Activated CD4-positive, alpha-beta memory T cell treated with anti-CD3 and anti-CD28 coated beads for 36 hours (primary cell): ENCODE measurements at places on chromosomes 7 and 10.

DNA sequence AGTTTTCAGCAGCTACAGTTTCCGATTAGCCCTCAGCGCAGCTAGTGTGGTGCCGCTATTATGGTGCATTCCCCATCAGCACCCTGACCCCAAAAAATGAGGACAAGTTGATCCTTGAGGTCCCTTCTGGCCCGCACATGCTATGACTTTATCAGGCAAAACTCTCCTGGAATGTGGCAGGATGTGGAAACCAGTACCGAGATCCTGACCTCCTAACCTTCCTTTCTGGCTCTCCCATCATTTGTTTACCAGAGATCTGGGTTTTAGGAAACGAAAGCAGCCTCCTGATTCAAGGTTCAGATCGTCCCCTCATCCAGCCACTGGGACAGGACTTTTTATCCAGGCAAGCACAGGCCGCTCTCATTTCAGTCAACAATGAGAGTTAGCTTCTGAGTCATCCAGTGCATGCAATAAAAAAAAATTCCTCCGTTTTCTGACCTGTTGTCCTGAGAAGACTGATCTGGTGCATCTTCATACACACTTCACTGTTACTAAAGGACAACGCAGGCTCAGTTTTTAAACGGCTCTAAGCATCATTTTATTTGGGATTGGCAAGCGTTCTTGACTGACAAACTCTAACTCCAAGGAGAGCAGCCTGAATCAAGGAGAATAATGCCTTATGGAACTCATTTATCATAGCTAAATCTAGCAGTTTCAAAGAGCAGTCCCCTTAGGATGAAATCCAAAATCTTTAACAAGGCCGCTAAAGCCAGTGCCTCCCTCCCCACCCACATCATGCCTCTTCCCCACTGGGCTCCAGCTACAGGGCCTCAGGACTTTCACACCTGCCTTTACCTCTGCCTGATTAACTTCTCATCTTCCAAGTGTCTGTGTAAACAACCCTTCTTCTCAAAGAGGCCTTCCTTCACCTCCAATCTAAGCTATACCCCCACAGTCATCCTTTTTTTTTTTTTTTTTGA is 17.1 kb downstream of the PDLIM1 start:
- H3K27ac ChIP-seq: no peak overlapping the region
- no peak overlapping the region for H3K4me3 ChIP-seq
- H3K4me1 ChIP-seq: no peaks in the 10 kb centered on the region
- DNase-seq: no peak
- H3K36me3 ChIP-seq: no peaks in the 10 kb centered on the region

GRCh38 chr7:157693071-157693520 is 356.3 kb downstream of the DNAJB6 start:
- H3K27ac ChIP-seq: no peak overlapping the region
- peaks cover 29% of the 10 kb centered on the region for H3K27me3 ChIP-seq
- no peak for DNase-seq
- H3K36me3 ChIP-seq: no peaks in the 10 kb centered on the region
- H3K4me3 ChIP-seq: no peak overlapping the region

GRCh38 chr7:31692871-31693270 is 5.9 kb downstream of the PPP1R17 start:
- H3K36me3 ChIP-seq: no peaks in the 10 kb centered on the region
- H3K27me3 ChIP-seq: no peaks in the 10 kb centered on the region
- DNase-seq: no peak
- no peaks in the 10 kb centered on the region for H3K4me1 ChIP-seq

DNA sequence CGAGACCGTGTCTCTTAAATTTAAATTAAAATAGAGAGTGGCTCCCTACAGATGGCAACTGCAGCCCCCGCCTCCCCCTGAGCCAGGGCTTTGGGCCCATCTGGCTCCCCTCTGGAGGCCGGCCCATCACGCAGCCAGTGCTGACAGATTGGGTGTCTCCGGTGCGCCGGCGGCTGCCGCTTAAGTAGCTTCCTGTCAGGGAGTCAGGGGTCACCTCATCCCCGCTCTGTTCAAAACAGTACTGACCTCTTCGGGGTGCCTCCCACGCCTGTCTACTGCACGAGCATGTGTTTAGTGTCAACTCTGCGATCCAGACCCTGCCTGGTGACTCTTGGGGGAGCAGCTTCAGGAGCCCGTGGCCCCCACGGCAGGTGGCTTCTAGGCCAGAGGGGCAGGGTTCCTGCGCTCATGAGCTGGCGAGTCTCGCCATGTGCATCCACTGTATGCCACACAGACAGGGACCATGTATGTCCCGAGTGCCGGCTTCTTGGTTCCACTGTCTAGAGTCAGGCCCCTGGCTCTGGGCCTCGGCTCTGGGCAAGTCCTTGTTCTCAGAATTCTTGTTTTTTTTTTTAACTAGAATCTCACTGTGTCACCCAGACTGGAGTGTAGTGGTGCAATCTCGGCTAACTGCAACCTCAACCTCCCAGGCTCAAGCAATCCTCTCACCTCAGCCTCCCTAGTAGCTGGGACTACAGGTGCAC is 36.1 kb downstream of the KCTD7 start:
- no peaks in the 10 kb centered on the region for H3K36me3 ChIP-seq
- H3K4me3 ChIP-seq: no peak overlapping the region
- no peak for DNase-seq
- no peaks in the 10 kb centered on the region for H3K27me3 ChIP-seq

DNA sequence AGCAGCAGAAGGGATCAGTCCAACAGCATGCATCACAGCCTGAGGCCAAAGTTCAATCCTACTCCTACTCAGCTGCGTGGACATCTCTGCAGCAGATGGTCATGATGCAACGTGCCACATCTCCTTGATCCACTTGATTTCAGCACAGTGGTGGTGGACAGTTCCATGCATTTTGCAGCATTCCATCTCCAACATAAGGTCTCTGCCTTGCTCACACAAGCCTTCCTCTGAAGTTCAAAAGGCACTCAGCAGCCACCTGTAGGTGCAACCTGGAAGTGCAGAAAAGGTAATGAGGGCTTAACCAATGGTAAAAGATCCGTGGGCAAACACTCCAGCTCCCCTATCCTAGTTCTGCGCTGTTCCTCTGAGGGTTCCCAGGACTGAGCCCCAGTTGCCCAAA is 57.5 kb upstream of the CHCHD3 start:
- H3K4me1 ChIP-seq: no peaks in the 10 kb centered on the region
- DNase-seq: no peak
- no peak overlapping the region for H3K4me3 ChIP-seq
- no peak overlapping the region for H3K27ac ChIP-seq
- peaks cover 11% of the 10 kb centered on the region for H3K27me3 ChIP-seq
- H3K36me3 ChIP-seq: no peaks in the 10 kb centered on the region

GRCh38 chr7:131953184-131953583 is 396.8 kb upstream of the PODXL start:
- no peak overlapping the region for H3K27ac ChIP-seq
- H3K27me3 ChIP-seq: no peaks in the 10 kb centered on the region
- no peak overlapping the region for H3K4me3 ChIP-seq
- DNase-seq: no peak
- no peaks in the 10 kb centered on the region for H3K36me3 ChIP-seq

DNA sequence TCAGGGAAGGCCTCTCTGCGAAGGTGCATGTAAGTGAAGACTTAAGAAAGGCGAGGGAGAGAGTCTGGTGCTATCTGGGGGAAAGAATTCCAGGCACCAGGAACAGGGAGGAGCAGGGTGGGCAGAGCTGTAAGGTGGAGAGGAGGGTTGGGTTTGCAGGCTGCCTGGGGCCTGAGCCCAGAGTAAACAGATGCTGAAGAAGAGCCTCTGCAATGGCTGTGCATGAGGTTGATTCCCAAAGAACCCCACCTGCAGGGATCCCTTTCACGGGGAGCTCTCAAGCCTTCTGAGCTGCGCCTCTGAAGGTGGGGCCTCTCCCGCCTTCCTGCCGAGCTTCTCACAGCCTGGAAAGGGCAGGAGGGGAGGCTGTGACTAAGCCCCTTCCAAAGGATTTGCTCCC is 115.1 kb downstream of the RNF216 start:
- no peak overlapping the region for H3K4me3 ChIP-seq
- H3K36me3 ChIP-seq: peaks cover 8% of the 10 kb centered on the region
- no peak overlapping the region for H3K27ac ChIP-seq

GRCh38 chr7:138748666-138749065 is 47.5 kb upstream of the SVOPL start:
- no peaks in the 10 kb centered on the region for H3K36me3 ChIP-seq
- DNase-seq: no peak
- H3K27ac ChIP-seq: no peak overlapping the region
- H3K4me3 ChIP-seq: no peak overlapping the region

DNA sequence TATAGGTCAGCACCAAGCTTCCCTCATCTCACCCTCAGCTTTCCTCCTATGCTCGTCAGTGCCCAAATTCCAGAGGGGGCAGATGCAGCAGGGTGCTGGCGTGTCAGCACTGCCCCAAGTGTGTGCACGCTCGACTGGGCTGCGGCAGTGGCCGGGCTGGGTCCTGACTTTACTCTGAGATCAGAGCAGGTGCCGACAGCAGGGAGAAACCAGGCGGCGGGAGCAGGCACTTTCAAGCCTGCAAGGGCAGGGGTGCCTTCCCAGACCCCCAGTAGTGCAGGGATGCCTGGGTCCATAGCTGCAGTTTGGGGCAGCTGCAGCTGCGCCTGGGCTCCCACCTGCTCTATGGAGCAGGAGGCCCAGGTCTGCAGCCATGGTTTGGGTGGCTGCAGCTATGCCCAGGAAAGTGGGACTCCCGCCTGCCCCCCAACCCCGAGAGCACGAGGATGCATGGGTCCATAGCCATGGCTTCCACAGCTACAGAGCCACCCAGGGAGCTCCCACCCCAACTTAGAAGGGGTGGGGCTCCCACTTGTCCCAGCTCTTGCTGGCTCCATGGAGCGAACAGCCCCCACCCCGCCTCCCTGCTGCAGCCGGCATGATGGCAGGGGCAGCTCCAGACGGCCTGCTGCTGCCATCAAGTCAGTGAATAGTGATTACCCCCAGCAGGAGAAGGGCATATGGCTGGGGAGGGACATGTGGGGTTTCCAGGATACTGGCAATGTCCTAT is 199.2 kb upstream of the KMT2E start:
- peaks cover 9% of the 10 kb centered on the region for H3K27me3 ChIP-seq
- H3K27ac ChIP-seq: no peak overlapping the region
- no peaks in the 10 kb centered on the region for H3K36me3 ChIP-seq

- H3K4me3 ChIP-seq: no peak overlapping the region
- H3K4me1 ChIP-seq: no peaks in the 10 kb centered on the region
- DNase-seq: no peak
- no peak overlapping the region for H3K27ac ChIP-seq
These were observed 226.1 kb downstream of the XPNPEP1 start for GRCh38 chr10:109696981-109697775.

- no peaks in the 10 kb centered on the region for H3K27me3 ChIP-seq
- H3K36me3 ChIP-seq: no peaks in the 10 kb centered on the region
- H3K4me1 ChIP-seq: peaks cover 70% of the 10 kb centered on the region
- DNase-seq: no peak
- H3K27ac ChIP-seq: no peak overlapping the region
- H3K4me3 ChIP-seq: no peak overlapping the region
These were observed 22.7 kb downstream of the CCNY start for GRCh38 chr10:35359056-35359455.

GRCh38 chr10:58023341-58024073 is 244.2 kb downstream of the IPMK start:
- no peak for DNase-seq
- H3K4me3 ChIP-seq: no peak overlapping the region
- no peak overlapping the region for H3K27ac ChIP-seq
- no peaks in the 10 kb centered on the region for H3K36me3 ChIP-seq
- peaks cover 5% of the 10 kb centered on the region for H3K4me1 ChIP-seq

DNA sequence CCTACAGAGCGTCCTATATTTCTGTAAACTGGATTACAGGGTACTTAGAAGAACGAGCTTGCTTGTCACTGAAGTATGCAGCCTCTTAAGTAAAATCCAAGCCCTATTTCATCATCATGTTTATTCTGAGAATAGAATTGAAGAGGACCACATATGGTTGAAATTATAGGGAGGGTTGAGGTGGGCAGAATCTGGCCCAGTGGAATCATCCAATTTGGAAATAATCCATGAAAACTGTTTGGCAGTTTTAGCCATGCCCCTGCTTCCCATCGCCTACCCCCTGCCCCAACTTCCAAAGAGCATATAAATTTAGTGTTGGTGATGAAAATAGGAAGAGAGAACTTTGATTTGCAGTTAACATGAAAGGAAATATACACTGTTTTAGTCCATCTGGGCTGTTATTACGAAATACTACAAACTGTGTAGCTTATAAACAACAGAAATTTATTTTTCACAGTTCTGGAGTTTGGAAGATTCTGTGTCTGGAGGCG is 150.4 kb downstream of the PRKG1 start:
- no peak for DNase-seq
- H3K4me1 ChIP-seq: no peaks in the 10 kb centered on the region
- H3K27ac ChIP-seq: no peak overlapping the region
- H3K36me3 ChIP-seq: no peaks in the 10 kb centered on the region
- H3K4me3 ChIP-seq: no peak overlapping the region
- no peaks in the 10 kb centered on the region for H3K27me3 ChIP-seq

DNA sequence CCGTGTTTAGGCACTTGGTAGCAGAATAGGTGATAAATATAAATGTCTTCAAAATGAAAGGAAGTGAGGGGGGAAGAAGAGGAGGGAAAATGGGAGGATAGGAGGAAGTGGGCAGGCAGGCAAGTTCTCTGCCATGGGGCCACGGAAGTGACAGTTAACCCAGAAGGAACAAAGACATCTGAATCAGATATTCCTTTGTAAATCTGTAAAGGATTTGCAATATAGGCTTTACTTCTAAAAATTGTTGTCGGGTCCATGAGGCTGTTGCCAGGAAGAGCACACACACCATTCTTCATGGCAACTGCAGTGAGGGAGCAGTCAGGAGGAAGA is 23.7 kb upstream of the RASSF4 start:
- DNase-seq: no peak
- no peak overlapping the region for H3K27ac ChIP-seq
- peaks cover 5% of the 10 kb centered on the region for H3K4me1 ChIP-seq
- no peaks in the 10 kb centered on the region for H3K36me3 ChIP-seq

- no peak for DNase-seq
- no peak overlapping the region for H3K4me3 ChIP-seq
- H3K36me3 ChIP-seq: peaks cover 23% of the 10 kb centered on the region
- H3K27ac ChIP-seq: no peak overlapping the region
- H3K27me3 ChIP-seq: no peaks in the 10 kb centered on the region
These were observed 102.1 kb upstream of the TMEM168 start for GRCh38 chr7:112892263-112892662.

DNA sequence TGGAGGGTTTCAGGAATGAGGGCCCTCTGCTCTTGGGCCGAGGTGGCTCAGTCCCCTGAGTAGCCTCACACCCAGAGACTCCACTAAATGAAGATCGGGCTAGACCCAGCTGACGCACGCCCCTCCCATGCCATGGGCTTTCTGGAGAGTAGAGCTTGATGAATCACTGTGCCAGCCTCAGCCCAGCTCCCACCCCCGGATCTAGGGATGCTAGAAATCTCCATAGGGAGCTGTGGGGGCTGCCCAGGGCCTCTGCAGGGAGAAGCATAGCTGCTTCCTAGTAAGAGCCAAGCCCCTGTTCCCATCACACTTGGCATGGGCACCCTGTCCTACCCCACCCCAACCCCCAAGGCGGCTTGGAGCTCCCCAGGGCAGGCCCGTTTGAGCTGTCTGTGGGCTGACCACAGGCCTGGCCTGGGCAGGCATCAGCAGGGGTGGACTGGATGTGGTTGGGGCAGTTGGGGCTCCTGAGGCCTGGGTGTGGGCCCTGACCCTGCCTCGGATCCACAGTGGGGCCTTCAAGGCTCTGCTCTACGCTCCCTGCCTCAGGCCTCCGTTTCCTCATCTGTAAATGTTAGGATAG is 121.2 kb downstream of the ZMIZ1 start:
- H3K27ac ChIP-seq: no peak overlapping the region
- H3K4me1 ChIP-seq: no peaks in the 10 kb centered on the region
- DNase-seq: no peak
- no peaks in the 10 kb centered on the region for H3K36me3 ChIP-seq
